ENCODE measurements at places on chromosomes 3 and 15.

- no peak for DNase-seq
Measured at GRCh38 chr15:72540606-72541237, 66.6 kb downstream of the ARIH1 start.

- no peak for DNase-seq
Measured at GRCh38 chr3:123755501-123755900, 128.6 kb downstream of the MYLK start.

- DNase-seq, result no peak
Measured at GRCh38 chr3:73098873-73099272, 37.4 kb downstream of the EBLN2 start.

DNA sequence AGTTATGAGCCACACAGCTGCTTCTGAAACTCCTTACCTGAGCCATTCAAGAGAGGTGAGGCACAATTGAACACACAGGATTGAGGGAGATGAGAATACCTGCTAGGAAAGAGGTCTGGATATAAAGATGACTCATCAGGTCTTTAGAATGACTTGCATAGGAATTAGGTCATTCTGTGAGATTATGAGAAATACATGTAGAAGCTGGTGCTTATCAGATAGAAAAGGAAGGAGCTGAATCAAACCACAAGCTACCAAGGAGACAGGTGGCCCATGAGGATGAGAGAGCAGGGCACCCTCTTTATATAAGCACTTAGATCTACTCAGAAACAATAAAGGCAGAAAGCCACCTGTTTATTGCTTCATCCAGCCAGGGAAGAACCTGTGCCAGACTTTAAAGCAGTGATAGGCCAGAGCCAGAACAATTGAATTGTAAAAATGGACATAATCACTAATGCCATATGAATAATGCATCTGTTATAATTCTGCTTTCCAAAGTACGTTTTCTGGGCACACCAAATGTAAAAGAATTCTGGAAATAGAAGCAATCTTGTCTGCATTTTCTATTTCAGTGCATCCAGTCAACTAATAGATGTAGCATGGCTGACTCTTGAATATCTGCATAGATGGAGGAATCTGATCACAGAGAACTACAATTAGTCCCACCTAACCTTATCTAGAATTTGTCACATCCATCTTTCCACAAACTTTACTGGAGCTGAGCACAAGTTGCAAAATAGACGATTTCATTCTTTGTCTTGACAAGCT, 74.9 kb downstream of the PIK3R4 start:
- no peak for DNase-seq

- DNase-seq, result no peak
Measured at GRCh38 chr3:134854254-134854653, 59.2 kb downstream of the EPHB1 start.

DNA sequence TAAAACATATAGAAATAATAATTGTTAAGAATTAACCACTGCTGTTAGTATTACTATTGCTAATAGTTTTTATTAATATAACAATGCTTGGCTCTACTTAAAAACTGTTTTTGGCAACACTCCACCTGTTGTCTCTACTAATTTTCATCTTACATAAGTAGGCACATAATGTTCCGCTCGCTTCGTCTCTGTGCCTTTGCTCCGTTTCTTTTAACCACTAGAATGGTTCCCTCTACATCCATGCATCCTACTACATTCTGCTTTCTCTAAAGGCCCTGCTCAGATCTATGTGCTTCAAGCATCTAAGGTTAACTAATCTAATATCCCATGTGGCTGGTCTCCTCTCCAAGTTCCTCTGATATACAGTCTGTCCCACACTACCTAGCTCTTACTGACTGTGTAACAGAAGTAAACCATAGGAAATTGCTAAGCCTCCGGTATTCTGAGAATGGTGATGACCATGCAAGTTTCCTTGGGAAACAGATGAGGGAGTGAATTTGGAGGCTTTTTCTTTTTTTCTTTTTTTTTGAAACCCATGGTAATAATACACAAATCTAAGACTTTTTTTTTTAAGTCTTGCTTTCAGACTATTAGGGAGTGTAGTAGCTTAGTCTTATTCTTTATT, 138.3 kb downstream of the P3H2 start:
- no peak for DNase-seq

DNA sequence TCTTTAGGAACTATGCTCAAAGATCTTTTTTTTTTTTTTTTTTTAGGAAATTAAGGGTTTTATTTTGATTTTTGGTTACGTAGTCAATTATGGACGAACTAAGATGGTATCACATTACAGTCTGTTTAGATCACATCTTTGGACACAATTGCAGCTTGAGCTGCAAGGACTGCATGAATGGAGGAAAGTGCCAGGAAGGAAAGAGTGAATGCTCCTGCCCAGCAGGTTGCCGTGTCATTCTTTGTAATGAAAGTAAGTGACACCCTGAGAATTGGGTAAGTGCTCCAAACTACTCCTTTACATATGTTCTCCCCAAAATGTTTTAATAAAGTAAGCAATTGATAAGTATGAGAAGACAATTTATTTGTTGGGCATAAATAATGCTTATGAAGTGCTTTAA, 716.5 kb upstream of the GOLIM4 start:
- DNase-seq, result no peak

DNA sequence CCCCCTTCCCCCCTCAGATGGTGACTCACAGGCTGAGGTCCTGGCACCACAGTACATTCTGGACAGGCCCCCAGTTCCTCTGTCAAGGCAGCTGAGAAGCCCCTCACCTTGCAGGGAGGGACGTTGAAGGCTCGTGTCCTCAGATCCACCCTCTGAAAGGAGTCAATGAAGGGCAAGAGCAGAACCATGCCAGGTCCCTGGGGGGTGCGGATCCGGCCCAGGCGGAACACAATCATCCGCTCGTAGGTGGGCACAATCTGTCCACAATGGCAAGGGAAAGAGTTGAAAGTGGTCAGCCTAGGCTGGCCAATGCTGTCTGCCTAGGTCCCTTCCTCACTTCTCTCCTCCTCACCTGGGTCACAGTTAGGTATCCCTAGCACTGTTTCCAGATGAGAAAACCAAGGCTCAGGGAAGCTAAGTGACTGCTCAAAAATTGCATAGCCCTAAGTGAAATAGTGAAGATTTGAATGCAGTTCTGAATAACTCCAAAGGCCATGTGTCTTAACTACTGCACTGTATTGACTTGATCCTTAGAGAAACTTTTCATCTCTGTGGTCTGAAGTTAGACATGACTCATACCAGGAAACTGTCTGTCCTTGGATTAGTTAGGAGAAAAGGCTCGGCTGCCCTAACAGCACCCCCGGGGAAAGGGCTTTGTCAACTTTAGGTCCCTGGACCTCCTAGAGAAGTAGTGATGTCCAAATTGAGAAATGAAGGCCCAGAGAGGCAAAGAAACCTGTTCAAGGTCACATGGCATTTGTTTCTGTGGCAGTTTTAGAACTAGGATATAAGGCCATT, 2.9 kb downstream of the STOML1 start:
- peak; percentile 44 for DNase-seq

DNA sequence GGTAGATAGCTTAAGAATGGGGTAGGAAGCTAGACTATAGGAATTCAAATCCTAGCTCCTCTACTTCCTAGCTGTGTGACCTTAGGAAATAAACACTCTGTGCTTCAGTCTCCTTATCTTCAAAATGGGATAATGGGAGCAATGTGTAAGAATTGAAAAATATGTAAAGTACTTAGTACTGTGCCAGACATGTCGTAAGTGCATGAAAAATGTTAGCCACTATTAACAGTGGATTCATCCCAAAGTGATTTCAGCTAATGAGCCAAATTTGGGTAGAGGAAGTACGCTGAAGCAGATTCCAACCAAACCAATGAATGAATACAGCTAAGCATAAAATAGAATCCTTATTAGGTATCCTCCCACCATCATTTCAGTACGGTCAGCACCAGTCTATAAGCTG, 192.1 kb downstream of the RORA start:
- no peak for DNase-seq

- DNase-seq, result peak; percentile 97
Measured at GRCh38 chr15:67107014-67107812, 41.8 kb downstream of the SMAD3 start.

DNA sequence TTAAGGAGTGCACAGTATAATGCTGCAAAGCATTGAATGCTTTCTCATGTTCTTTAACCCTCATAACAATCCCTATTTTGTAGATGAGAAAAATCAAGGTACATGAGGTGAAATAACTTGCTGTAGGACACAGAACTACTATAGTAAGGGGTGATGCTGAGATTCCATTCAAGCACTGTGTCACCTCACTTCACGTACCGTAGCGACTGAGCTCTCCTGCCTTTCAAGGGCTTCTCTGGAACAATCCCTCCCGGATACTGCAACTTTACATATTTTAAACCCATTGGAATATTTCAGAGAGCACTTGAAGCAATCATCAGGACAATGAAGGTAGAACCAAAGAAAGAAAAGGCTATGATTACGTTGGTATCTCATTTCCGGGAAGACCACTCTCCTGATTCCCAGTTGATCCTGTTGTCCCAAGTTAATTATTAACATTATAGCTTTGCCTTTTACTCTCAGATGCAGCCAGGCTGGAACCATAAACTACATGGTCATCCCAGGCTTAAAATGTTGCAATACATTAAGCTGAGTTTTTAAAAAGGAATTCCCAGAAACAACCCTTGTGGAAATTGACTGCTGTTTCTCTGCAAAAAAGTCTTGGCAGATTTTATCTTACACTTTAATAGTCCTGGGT, 252.2 kb upstream of the IGF1R start:
- no peak for DNase-seq

DNA sequence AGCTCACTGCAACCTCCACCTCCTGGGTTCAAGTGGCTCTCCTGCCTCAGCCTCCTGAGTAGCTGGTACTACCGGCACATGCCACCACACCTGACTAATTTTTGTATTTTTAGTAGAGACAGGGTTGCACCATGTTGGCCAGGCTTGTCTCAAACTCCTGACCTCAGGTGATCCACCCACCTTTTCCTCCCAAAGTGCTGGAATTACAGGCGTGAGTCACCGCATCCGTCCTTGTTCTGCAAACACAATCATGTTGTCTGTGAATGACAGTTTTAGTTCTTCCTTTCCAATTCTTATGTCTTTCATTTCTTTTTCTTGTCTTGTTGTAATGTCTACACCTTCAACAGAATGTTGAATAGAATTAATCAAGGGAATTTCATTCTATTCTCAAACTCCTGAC, 16.3 kb upstream of the SMCO1 start:
- no peak for DNase-seq

GRCh38 chr3:136631424-136631823, 120.8 kb downstream of the STAG1 start:
- DNase-seq, result no peak

DNA sequence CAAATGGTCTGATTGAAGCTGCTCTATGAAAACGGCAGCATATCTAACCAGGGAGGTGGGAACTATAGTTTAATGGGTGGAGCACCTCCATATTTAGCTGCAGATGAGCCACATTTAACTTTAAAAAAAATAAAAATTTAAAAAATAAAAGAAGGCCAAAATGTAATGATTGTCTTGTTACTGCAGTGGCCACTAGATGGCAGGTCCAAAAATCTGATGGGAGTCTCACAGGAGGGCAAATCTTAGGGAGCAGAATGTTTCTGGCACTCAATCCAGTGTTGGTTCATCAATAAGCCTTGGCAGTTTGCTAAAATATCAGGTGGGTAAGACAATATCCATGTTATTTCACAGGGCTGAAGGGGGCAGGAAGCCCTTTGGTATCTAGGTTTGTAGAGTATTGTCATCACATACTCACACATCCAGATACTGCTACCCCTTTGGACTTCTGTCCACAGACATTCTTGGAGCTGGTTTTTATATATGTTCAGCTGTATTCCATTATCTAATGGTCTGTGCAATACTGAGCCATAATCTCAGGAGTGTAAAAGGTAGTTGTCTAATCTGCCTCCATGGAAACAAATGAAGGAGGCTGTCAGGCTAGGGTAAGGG, 233.3 kb downstream of the TIGIT start:
- peak; percentile 29 for DNase-seq

DNA sequence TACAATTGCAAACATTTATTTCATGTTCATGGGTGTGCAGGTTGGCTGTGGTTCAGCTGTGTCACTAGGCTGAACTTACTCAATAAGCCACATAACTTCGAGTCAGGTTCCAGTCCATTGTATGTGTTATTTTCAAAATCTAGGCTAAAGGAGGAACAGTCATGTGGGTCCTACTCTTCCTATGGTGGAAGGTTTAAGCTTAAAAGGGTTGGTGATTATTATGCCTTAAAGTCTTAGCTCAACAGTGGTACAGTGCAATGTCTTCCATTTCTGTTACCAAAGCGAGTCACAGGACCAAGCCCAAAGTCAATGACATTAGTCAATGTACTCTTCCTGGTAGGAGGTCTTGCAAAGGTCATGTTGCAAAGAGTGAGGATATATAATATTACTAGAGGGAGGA, 78.2 kb downstream of the ATG7 start:
- DNase-seq, result no peak

- DNase-seq, result peak; percentile 49
Measured at GRCh38 chr15:55742498-55742926, 440 bp downstream of the PRTG start.

DNA sequence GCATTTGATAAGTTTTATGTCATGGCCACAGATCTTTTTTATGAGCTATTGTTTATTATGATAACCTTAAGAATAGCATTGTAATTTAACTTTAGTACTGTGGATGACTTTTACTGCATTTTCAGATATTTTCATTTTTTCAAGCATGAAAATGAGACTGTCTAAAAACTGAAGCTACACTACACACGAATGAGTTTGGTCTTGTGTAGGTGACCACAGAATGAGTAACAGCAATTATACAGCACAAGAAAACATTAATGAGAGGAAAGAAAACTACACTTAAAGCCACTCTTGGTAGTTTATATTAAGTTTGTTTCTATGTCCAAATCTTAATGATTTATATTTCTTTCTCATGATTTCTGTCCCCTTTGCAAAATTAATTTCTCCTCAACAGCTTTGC, 809.2 kb downstream of the NAALADL2 start:
- DNase-seq, result no peak

GRCh38 chr15:73924171-73924921, 1.9 kb upstream of the LOXL1 start:
- DNase-seq, result peak; percentile 62

- no peak for DNase-seq
Measured at GRCh38 chr3:26840272-26840870, 217.8 kb downstream of the LRRC3B start.

DNA sequence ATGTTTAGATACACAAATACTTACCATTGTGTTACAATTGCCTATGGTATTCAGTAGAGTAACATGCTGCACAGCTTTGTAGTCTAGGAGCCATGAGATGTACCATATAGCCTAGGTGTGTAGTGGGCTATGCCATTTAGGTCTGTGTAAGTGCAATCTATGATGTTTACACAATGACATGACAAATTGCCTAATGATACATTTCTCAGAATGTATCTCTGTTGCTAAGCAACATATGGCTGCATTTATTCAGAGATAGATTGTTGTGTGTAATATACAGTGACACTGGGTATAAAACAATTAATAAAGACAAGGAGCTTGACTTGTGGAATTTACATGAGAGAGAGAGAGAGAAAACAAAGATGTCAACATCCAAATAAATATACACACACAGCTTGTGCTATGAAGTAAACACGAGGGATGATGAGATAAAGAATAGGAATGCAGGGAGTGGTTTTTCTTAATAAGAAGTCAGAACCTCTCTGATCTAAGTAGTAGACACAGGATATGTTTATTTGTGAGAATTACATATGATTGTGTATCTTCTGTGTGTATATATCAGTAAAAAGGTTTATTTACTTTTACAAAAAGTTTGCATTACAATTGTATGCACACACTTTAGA, 110.0 kb downstream of the KCNAB1 start:
- DNase-seq, result no peak
